ENCODE measurements at places on chromosomes 16 and 17. TPM values are rescaled to one million over a fixed set of nuclear protein-coding genes. Genes with fewer than 3 reads are reported as not detected.
A peak's percentile ranks its signal among the peaks of the same experiment; 100 is the strongest.

SNAI3 gene
- 0.33 TPM for total RNA-seq

DNA sequence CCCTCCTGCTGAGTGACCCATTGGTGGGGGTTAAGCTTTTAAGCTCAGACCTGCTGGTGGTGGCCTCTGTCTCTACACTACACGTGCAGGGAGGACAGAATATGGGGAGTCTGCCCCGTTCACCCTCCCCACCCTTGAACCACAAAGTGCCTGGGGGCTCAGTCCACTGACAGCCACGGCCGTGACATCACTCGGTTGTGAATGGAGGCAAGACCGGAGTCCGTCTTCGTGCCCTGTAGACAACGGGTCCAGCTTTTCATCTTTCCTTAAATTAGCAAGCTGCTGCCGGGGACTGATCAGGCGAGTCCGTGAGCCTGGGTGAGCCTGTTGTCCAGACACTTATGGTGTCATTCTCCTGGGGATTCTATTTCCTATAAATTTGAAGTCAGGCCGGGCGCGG lies 67.4 kb downstream of the CRISPLD2 start:
- no peak overlapping the region for H3K27ac ChIP-seq
- no peak overlapping the region for H3K4me3 ChIP-seq
- H3K4me1 ChIP-seq = peaks cover 43% of the 10 kb centered on the region
- no peaks in the 10 kb centered on the region for H3K36me3 ChIP-seq

DNA sequence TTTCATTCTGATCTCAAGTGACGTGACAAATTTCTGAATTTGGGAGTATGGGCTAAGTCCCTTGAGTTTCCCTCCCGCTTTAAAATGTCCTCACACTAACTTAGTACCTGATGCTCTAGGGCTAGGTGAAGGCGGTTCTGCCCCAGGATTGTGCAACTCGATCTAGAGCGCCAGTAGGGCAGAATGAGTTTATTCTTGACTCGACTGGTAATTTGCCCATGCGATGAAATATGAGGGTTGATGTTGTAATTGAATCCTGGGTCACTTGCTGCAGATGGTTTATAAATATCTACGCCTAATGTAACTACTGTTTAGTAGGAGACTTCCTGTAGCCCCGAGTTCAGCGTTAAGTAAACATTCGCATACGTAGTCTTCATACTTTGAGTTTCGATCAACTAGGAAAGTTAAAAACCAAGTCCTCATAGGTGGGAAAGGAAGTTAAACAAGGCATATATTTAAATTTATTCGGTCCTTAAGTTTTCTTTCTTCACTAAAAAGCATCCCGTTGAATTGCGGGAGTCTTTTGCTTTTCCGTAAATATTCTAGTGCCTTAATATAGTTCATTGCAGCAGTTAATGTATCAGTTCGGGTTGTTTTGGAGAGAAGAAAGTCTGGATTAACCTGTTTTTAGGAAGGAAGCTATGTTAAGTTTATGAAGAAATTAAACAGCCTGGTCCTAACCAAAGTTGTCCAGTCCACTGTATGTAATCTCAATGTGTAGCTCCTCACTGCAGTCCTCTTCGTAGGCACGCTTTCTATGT lies 1.6 kb downstream of the CTCF start:
- H3K27ac ChIP-seq = peak overlapping the region; percentile 93
- peak; percentile 1 for DNase-seq
- H3K36me3 ChIP-seq = peaks cover 5% of the 10 kb centered on the region
- H3K4me3 ChIP-seq = peak overlapping the region; percentile 75
- H3K4me1 ChIP-seq = peaks cover 18% of the 10 kb centered on the region

DNA sequence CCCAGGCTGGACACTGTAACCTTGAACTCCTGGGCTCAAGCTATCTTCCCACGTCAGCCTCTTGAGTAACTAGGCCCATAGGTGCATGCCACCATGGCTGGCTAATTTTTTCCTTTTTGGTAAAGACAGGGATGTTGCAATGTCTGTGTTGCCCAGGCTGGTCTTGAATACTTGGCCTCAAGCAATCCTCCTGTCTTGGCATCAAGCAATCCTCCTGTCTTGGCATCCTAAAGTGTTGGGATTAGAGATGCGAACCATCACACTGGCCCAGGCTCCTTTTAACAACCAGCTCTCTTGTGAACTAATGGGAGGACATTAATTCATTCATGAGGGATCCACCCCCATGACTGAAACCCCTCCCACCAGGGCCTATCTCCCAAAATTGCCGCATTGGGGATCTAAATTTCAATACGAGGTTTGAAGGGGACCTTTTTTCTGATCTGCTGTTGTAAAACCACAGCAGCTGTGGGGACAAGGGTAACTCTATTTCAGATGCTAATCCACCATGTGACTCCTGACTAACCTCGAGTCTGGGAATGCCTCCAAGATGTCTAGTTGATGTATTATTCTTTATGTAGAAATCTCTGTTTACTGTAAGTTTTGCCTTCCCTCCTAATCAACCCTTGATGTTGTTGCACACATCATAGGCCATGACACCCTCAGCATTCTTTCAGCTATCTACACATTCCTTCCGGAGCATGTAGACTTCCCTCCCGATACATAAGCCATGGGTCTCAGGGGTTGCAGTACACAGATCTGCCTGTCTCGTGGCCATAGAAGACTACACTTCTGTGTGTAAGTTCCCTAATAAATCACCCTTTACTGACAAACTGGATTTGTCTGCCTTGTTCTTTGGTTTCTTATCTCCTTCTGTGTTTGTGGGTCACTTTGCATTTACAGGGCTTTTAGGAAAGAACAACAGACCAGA lies 37.6 kb downstream of the RNF112 start:
- peak overlapping the region; percentile 90 for H3K27ac ChIP-seq
- no peak overlapping the region for H3K4me3 ChIP-seq
- no peaks in the 10 kb centered on the region for H3K27me3 ChIP-seq
- peaks cover 17% of the 10 kb centered on the region for H3K4me1 ChIP-seq
- DNase-seq = peak; percentile 92

DNA sequence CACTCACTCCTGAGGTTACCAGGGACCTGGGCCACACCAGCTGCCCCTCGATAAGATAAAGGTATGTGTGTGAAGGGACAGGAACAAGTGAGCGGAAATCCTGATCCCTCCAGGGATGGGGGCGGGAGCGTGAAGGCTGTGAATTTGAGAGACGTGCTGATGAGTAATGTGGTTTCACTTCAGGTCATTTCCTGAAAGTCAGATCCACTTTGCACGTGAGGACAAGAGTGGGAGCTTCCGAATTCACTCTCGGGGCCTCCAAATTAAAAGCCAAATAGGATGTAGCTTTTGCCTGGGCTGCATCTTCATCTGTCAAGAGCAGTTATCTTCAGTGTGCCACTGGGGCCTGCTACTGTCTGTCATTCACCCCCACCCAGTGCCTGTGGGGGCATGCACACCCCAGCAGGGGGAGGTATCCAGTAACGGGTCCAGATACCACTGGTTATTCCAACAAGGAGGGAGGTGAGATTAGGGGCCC lies 87.4 kb upstream of the LHX1 start:
- no peak overlapping the region for H3K27ac ChIP-seq
- H3K4me1 ChIP-seq = peaks cover 5% of the 10 kb centered on the region

Measured in spinal cord (tissue), 10 donors.